ENCODE measurements at places on chromosomes 5 and 9.

DNA sequence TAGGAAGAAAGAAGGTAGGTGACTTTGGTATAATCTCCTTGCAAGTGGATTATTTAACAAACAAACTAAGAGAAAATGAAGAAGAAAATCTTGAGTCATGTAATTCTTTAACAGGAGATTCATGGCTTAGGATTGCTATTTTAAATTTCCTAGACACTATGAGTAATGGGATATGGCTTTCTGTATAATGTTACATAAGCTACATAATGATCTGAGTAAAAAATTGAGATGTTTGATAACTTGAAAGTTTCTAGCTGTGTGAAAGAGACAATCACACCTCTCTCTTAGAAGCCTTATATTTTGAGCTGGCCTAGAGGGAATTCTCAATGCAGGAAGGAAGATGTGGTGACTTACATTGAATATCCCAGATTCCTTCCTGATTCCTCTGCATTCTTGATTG lies 92.5 kb downstream of the CDH9 start:
- no peak for DNase-seq

DNA sequence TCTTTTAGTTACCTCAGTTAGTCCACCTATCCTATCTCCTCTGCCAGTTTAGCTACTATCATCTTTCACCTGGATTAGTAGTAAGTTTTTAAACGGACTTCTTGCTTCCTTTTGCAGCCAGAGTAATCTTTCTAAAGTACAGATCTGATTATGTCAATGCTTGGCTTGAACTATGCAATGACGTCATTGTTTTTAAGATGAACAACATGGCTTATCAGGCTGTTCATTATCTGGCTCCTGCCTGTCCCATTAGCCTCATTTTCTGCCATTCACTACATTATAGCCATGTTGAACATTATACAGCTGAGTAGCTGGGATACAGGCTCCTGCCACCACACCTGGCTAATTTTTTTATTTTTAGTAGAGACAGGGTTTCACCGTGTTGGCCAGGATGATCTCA lies 98.7 kb downstream of the RANBP17 start:
- no peak for DNase-seq

DNA sequence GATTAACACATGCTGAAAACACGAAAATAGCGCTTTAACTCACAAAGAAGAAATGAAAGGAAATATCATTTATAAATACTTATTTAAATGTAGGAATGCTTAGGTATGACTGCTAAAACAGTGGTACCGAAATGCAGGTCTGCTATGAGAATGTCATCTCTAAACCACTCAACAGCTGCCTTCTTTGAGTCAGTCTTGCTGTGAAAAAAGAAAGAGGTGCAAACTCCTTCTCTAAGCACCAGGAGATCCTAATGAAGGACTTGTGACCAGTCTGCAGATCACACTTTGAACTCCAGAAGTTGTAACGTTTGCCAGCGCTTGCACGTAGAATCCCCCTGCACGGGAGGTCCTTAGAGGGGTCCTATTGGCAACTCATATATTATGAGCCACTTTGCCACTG lies 86.6 kb downstream of the TRIO start:
- no peak for DNase-seq

GRCh38 chr5:168198359-168198758 lies 93.1 kb upstream of the WWC1 start:
- DNase-seq, result no peak

GRCh38 chr5:56350597-56351170 lies 117.6 kb upstream of the ANKRD55 start:
- DNase-seq, result no peak

- no peak for DNase-seq
Observed at GRCh38 chr9:10008101-10008799, 604.6 kb downstream of the PTPRD start.

DNA sequence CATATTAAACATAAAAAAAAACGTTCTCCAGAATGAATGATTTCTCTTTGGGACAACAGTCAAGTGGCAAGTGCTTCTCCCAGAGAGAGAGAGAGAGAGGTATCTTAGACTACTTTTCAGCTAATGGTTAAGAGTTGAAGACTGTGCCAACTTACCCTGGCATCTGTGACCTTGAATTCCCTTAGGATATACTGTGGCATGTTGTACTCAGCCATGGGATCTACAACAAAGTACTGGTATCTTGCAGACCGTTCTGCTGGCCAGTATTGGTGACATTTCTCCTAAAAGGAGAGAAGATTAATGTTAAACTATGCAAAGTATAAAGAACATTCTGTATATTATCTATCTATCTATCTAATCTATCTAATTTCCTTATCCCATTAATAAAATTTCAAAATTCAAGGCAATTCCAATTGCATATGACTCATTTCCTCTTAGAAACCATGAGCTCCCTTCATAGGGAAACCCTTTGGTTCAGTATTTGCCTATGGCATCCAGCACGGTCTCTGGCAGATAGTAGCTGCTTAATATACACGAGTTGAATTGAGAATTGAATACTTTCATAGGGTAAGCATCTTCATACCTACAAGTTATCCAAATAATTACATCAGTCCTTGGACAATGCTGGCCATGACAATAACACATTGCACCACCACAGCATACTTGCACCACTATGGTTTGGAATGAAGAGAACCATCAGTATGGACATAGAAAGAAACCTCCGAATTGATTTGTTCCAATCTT lies 539.4 kb upstream of the DMAC1 start:
- DNase-seq, result no peak

- no peak for DNase-seq
Observed at GRCh38 chr9:33455945-33456344, 8.6 kb upstream of the AQP3 start.

GRCh38 chr5:95780597-95780996 lies 41.9 kb downstream of the GLRX start:
- DNase-seq, result no peak

- no peak for DNase-seq
Observed at GRCh38 chr9:133843751-133844397, 105.7 kb upstream of the SARDH start.

GRCh38 chr5:15159606-15160005 lies 288.0 kb upstream of the ANKH start:
- DNase-seq, result no peak

DNA sequence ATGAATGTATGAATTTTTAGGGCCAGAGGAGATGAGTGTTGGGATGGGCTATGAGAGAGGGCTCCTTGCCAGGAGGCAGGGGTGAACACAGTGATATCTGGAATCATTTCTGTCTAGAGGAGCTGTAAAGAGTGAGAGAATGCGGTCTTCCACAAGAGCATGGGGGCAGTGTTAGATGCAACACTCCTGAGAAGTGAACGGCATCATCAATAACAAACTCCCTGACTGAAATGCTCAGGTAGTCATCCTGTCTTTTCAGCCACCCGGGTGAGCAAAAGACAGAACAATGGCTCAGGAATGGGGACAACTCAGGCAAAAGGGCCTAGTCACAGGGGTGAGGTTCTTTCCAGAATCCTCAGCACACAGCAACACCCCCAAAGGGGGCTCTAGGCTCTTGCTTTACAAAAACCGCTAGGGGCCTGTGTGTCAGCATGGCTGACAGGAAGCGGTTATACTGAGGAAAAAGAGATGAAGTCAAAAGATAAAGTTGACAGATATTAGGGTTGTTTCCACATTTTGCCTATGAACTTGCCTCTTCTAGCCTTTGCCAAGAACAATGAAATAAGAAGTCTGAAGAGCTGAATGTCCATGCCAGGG lies 104.6 kb upstream of the LRRTM2 start:
- DNase-seq, result no peak

DNA sequence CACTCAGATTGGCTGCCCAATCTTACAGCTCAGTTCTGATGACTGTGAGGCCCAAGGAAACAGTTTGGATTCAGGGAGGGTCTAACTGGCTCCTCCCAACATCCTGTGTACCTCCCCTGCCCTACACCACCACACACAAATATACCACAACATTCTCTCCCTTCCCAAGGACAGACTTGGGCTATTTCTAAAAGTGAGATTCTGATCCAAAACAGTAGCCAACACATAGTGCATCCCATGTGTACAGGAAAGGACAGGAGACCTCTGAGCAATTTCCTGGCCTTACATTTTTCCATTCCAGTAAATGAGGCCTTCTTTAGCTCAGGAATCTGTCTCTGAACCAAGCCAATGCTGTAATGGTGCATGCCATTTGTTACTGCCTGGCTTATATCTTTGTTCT lies 20.8 kb downstream of the ZNF366 start:
- no peak for DNase-seq

DNA sequence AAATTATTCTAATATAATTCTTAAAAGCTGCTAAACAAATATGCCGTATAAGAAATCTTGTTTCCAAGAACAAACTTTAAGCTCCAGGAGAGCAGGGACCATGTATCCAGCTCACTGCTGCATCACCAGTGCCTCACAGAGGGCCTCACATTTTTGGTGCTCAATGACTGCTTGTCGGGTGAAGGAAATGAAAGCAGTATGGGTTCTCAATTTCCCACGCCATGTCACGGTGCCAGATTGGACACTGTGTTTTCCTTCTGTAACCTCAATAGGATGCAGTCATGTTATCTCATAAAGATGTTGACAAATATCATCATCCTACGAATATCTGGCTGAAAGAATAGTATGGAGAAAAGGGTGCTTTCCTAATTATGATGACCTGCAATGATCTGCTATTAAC lies 64.7 kb downstream of the POU5F2 start:
- no peak for DNase-seq

DNA sequence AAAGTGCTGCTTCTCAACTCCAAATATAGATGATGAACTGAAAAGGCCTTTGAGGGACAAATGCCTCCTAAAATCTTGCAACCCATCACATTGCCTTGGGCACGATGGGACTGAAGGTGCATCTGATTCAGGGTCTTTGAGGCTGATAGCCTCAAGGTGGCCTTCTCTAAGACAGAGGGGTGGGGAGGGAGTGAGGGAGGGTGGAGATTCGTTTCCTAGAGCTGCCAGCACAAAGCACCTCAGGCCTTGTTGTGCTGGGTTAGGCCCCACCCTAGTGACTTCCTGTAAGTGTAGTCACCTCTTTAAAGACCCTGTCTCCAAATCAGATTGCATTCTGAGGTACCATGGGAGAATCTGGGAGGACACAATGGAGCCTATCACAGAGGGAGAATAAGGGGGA lies 57.1 kb downstream of the BARX1 start:
- no peak for DNase-seq

GRCh38 chr5:76021936-76022584 lies 61.1 kb upstream of the SV2C start:
- no peak for DNase-seq

- no peak for DNase-seq
Observed at GRCh38 chr5:180646289-180646962, 3.0 kb downstream of the FLT4 start.

- DNase-seq, result no peak
Observed at GRCh38 chr5:53355931-53356330, 124.5 kb upstream of the FST start.

- DNase-seq, result no peak
Observed at GRCh38 chr5:158194561-158194976, 335.6 kb upstream of the CLINT1 start.

Data from stimulated activated CD8-positive, alpha-beta memory T cell treated with anti-CD3 and anti-CD28 coated beads, Interleukin-2, amount 100 ng/mL, for 1 hour (primary cell).